Lower leg skin (tissue), 4 donors: ENCODE measurements at places on chromosomes 11 and 22.
A peak's percentile ranks its signal among the peaks of the same experiment; 100 is the strongest.

DNA sequence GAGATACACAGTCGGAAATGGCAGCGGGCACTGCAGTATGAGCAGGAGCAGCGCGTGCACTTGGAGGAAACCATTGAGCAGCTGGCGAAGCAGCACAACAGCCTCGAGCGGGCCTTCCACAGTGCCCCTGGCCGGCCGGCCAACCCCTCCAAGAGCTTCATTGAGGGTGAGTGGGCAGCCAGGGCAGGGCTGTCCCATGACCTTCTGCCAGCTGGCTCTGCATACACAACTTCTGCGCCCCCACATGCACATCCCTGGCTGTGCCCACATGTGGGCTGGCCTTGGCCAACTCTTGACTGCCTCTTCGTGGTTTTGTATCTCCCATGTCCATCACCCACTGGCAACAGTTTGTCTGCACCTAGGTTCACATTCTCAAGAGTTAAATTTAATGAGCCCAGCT, 81.1 kb downstream of the MORC2 start:
- peak; percentile 67 for DNase-seq

GRCh38 chr11:75450826-75451821, 18.1 kb upstream of the KLHL35 start:
- DNase-seq = no peak

DNA sequence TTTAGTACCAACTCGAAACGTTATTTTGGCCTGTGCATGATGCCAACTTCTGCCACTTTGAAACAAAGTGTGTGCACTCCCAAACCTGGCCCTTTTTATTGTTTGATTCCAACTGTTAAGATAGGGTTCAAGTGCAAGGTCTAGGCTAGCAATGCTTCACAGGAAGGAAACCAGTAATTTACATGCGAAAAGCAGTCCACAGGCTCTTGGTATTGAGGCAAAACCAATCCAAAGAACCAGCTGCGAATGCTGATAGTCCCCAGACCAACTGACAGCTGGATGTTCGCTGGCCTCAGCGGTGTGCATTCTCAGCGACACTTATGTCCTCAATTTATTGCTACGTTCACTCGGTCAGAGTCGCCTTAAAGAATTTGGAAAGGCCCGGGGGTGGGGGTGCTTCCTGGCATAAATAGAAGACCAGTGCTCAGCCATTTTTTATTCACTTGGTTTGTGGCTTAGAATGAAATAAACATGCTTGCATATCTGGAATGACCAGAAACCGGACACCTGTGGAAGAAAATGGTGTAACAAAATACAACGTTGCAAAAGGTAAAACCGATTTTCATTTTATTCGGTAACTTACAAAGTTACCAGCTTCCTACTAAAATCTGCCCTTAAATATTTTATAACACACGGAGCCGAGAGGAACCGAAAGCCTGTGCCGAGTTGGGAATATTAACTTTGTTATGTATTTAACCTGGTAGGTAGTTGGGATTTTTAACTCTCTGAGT, 1.6 kb downstream of the CPT1A start:
- DNase-seq = no peak

DNA sequence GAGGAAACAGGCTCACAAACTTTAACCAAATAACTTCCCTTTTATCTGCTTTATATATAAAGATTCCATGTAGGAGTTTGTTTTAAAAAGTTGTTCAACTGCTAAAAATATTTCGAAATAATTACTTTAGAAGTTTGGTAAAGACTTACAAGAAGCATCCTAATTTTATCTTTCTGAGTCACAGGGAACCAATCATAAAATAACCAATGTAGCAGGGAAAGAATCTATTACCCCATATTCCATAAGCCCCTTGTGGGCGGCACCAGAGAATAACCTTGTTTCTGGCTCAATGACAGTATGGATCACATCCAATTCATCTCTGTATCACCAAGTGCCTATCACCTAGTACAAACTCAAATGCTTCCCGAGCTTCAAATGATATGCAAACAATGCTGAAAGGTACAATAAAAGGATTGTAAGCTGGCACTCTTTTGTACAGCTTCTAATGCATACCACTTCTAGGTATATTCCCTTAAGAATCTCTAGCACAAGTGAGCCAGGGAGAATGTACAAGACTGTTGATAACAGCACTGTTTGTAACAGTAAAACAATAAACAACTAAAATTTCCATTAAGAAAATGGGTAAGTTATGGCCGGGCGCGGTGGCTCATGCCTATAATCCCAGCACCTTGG, 158.4 kb downstream of the ATG16L2 start:
- no peak for DNase-seq

- DNase-seq = no peak
These were observed 104.8 kb downstream of the PAX6 start for GRCh38 chr11:31706357-31706756.

- no peak for DNase-seq
These were observed 8.0 kb upstream of the FERMT3 start for GRCh38 chr11:64198511-64198910.

GRCh38 chr22:48756146-48757111, 1071.2 kb downstream of the BRD1 start:
- peak; percentile 8 for DNase-seq

DNA sequence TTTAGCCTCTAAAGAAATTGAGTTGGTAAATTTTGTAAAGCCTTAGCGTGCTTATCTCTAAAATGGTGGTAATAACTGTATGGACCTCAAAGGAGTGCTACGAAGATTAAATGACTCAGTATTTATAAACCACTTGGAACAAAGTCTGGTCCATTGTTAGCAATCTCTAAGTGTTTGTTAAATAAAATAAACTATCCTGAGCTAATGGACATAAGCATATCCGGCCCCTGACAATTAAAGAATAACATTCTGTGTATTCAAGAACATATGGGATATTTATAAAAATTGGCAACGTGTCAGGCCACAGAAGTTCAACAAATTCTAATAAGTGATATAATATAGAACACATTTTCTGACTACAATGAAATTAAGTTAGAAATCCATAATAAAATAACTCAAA, 71.0 kb downstream of the MYEOV start:
- DNase-seq = no peak

GRCh38 chr11:102422817-102423712, 29.5 kb downstream of the TMEM123 start:
- no peak for DNase-seq

GRCh38 chr11:114237321-114238280, 58.6 kb upstream of the NNMT start:
- no peak for DNase-seq

DNA sequence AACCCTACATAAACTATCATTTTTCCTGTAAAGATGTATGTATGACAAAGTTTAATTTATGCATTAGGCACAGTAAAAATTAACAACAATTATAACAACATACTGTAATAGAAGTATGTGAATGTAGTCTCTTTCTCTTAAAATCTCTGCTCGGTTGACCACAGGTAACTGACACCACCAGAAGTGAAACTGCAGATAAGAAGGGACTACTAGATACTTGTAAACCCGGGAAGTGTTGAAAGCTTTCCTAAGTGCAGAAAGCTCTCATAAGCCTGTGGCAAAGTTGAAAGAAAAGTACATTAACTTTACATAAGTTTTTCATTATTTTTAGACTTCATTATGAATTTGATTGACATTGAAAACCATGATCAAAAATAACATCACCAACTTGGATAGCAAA, 1173.3 kb downstream of the LRRC4C start:
- no peak for DNase-seq

GRCh38 chr11:102776454-102776853, 4.0 kb downstream of the MMP10 start:
- no peak for DNase-seq

DNA sequence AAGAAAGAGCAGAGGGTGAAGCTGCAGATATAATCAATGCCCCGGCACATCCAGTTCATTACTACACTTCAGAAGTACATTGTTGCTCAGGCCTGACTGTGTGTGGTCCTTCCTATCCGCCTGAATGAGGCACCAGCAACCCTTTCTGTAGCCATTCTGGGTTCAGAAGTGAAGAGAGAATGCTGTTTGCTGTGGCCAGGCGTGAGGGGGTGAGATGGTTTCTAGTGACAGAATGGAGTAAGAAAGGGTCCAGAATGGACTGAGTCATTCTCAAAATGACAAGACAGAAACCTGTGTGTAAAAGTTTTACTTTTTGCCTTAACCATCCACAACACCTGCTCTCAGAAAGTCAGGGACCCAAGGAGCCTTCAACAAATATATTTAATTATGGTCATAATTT, 334.8 kb downstream of the GUCY1A2 start:
- DNase-seq = no peak

GRCh38 chr11:78354408-78355308, 63.0 kb downstream of the GAB2 start:
- DNase-seq = no peak

DNA sequence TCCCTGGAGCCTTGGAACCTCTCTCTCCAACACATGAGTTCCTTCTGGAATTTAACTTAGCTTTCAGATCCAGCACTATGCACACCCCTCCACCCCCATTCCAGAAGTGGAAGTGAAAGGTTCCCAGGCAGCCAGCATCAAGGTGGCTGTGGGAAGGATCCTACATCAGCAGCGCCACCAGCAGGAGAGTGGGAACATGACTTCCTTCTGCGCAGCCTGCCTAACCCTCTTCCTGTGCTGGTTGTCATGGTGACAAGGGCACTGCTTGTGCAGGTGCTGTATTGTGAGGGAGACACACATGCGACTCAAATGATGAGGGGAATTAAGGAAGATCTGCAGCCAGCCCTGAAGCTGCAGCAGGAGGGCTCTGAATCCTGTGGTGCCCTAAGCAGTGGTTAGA, 904.5 kb upstream of the API5 start:
- DNase-seq = no peak

DNA sequence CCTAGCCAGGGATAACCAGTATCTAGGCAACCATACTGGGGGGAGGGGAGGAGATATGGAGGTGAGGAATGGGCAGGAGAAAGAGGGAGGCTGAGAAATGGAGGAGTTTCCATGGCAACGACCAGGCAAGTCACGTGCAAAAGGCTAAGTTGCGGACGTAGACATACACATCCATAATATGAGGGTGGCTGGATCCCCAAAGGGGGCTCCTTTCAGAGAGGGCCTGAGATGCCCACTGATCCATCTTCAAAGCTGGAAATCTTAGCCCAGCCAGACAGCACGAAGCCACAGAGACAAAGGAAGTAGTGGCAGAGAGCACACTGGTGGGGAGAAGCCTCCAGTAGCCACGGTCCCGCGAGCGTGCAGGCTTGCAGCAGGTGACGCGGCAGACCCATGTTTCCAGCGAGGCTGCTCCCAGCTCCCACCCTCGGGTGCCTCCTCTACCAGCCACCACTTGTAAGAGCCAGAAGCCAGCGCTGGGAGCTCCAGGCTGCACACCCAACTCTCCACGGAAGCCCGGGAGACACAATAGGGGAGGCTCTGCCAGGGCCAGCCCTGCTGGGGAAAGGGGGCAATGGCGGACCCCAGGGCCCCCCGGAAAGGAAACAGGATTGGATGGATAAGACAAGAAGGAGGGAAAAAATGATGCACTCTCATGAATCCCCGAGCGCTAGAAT, 938 bp downstream of the FXYD6 start:
- no peak for DNase-seq
